ENCODE measurements at places on chromosomes 2 and 18.

- DNase-seq = no peak
Measured at GRCh38 chr2:48233005-48233404, 296.9 kb upstream of the STON1 start.

DNA sequence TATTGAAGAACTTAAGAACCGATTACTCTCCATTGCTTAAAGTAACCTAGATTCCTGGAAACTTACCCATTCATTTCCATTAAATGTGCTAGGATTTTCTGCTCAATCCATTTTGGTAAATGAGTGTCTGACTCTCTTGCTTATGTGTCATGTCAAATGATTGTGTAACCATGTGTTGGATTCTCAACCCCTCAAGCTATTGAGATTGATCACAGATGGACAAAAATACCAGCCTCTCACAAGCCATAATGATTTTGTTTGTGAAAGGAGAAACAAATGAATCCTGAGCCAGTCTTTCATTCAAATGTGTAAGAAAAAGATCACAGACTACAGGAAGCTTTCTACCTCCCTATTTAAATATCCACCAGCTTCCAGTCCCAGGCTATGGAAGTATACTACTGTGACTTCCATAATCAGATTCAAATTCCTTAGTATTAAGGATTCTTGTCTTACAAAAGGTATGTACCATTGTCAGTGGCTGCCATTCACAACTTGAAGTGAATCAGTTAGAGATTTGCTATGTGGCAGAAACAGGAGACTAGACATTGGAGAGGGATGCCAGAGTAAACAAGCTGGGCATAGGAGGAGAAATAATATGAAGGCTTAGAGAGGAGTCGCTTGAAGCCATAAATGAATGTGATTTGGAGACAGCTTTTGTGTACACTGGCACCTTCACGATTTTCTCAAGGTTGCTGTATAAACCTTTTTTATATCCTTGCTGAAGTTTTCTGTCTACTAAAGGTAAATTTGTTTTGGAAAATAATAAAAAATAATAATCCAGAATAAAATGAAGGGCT lies 498.5 kb upstream of the SETBP1 start:
- DNase-seq = peak; percentile 1

DNA sequence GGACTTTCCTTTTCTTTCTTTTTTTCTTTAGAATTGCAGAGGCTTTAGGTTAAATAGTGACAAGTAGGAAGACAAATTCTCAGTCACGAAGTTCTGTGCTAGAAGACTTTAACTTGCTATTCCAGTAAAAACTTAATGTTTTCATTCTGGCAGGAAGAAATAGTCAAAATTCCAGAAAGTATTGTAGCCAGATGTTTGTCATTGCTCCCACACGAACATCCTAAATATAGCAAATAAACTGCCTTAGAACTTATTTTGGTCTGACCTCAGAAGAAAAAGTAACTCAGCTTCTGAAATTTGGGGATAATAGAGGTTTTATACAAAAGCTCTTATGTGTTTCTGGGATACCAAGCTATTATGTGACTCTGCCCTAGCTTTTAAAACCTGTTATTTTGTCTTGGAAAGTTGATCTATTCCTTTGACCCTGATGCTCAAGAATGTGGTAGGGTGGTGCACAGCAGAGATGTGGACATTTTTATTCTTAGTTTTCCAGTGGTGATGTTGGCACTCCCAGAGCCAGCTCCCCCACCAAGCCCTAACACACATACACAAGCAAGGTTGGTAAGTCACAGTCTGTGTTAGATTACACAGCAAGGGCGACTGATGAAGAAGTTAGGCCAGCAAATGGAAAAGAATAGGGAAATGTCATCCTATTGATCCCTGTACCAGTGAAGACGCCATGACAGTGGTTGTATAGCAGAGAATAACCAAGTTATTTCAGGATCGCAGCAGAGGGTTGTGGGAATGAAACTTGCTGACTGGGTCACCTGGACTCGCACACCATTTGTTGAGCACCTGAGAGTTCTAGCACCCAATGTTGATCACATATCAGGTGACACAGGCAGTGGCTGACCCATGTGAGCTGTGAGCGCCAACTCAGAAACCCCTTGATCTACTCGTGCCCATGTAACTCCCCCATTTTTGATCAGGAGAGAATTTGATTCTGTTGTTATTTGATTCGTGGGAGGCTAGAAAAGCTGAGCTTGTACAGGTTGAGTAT lies 23.7 kb downstream of the FARP2 start:
- DNase-seq = no peak

DNA sequence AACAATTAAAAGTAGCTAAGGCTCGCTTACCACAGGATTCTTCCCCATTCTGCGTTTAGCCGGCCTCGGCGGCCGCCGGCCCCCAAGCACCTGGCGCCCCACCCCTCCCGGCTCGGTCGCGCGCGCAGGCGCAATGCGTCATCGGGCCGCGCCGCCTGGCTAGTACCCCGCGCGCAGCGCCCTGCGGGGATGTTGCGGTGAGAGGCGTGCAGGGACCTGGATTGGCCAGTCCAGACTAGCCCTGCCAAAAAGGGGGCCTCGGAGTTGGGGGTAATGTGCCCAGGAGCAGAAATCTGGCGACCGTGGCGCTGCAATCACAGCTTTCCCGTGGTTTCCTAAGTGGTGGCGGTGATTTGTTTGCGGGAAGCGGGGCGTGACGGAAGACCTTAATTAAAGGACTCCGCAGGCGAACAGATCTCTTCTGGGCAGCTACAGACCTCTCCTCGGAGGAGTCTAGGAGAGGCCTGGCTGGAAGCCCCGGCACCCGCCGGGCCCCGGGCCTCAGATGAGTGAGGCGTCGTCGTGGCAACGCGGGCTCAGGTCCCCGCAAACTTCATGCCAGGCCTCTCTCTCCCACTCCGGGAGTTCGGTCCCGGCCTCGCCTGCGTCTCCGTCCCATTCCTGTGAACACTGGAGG lies 606 bp downstream of the TMEM237 start:
- DNase-seq = no peak

GRCh38 chr2:219206328-219207133 lies at the start of gene ZFAND2B:
Gene ZFAND2B, plus strand, starts transcription at chr2:219206782. Its CDS starts 206 bp downstream, at chr2:219206988.
- DNase-seq = peak; percentile 27
